Caki2 (cell line): ENCODE measurements at places on chromosomes 13 and 19. TPM values are rescaled to one million over a fixed set of nuclear protein-coding genes. Genes with fewer than 3 reads are reported as not detected.

ZNF575 gene
- total RNA-seq, result not detected in 2 replicates

ZNF730 gene
- total RNA-seq, result 0.07 and 0.29 TPM in 2 replicates

IL12RB1 gene
- total RNA-seq, result 0.44 TPM in 1 of 2 replicates, not detected in the other

ZNF576 gene
- 43.9 and 55.1 TPM in 2 replicates for total RNA-seq

B3GNT8 gene
- total RNA-seq, result 0.41 TPM in 1 of 2 replicates, not detected in the other

ODAD3 gene
- 1.1 and 2.6 TPM in 2 replicates for total RNA-seq

RGL3 gene
- 3.3 and 16.5 TPM in 2 replicates for total RNA-seq

DACH1 gene
- total RNA-seq, result not detected in 2 replicates

CEACAM21 gene
- total RNA-seq, result not detected in 2 replicates

ZNF525 gene
- total RNA-seq, result 3.0 and 3.7 TPM in 2 replicates

PRR36 gene
- 0.03 TPM in 1 of 2 replicates, not detected in the other for total RNA-seq

KLK2 gene
- not detected in 2 replicates for total RNA-seq

PLEKHG2 gene
- total RNA-seq, result 5.1 and 34.1 TPM in 2 replicates

KRI1 gene
- total RNA-seq, result 7.4 and 7.5 TPM in 2 replicates

LGALS7 gene
- total RNA-seq, result not detected in 2 replicates

NLRP4 gene
- total RNA-seq, result not detected in 2 replicates

POSTN gene
- total RNA-seq, result not detected in 2 replicates

RXFP2 gene
- not detected in 2 replicates for total RNA-seq

PRODH2 gene
- 0.17 TPM in 1 of 2 replicates, not detected in the other for total RNA-seq

FXYD1 gene
- total RNA-seq, result not detected in 2 replicates

SYNE4 gene
- 1.4 TPM in 1 of 2 replicates, not detected in the other for total RNA-seq

IRF2BP1 gene
- 42.5 and 60.5 TPM in 2 replicates for total RNA-seq

IGFL4 gene
- not detected in 2 replicates for total RNA-seq

ZNF763 gene
- total RNA-seq, result 7.0 TPM in 1 of 2 replicates, not detected in the other

PSG7 gene
- total RNA-seq, result not detected in 2 replicates

IRGC gene
- total RNA-seq, result not detected in 2 replicates

LGALS4 gene
- total RNA-seq, result not detected in 2 replicates

OR7D4 gene
- total RNA-seq, result not detected in 2 replicates

IZUMO2 gene
- total RNA-seq, result not detected in 2 replicates

UGGT2 gene
- total RNA-seq, result 27.8 and 31.4 TPM in 2 replicates

FCER2 gene
- not detected in 2 replicates for total RNA-seq

TEX101 gene
- not detected in 2 replicates for total RNA-seq

PCDH8 gene
- not detected in 2 replicates for total RNA-seq

NRTN gene
- 15.0 and 16.7 TPM in 2 replicates for total RNA-seq

TYROBP gene
- total RNA-seq, result not detected in 2 replicates

SLC10A2 gene
- 0.12 TPM in 1 of 2 replicates, not detected in the other for total RNA-seq

HSPB6 gene
- not detected in 2 replicates for total RNA-seq

TTC9B gene
- total RNA-seq, result not detected in 2 replicates

DIRAS1 gene
- total RNA-seq, result 0.17 and 0.23 TPM in 2 replicates

N4BP2L1 gene
- total RNA-seq, result 1.1 and 4.9 TPM in 2 replicates

UCHL3 gene
- total RNA-seq, result 13.2 and 25.0 TPM in 2 replicates
